Activated CD4-positive, alpha-beta T cell treated with anti-CD3 and anti-CD28 coated beads, Interleukin-2, Interleukin-6, amounts not matched to agents 100 ng/mL and 50 ng/mL, durations not matched to agents 16 hours and 8 hours (primary cell): ENCODE measurements at places on chromosomes 6 and 20.
A peak's percentile ranks its signal among the peaks of the same experiment; 100 is the strongest.

- peak; percentile 65 for DNase-seq
Measured at GRCh38 chr6:142903812-142904211, 41.2 kb downstream of the HIVEP2 start.

DNA sequence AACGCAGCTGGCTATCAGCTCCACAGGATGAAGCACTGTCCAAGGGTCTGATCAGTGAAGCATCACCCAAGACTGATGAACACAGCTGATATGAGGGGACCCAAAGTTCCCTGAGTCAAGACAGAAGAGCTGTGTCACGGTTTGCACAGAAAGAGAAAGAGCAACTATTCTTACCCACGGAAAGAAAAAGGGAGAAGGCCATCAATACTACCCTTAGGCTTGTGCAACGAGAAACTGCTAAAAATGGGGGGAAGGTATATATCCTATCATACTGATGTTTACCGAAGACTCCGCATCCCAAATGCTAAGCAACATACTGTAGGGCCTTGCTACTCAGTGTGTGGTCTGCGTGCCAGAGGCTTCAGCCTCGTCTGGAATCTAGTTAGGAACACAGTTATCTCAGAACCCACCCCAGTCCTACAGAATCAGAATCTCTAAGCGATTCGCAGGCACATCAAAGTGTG lies 665 bp downstream of the FASTKD5 start:
- peak; percentile 31 for DNase-seq

DNA sequence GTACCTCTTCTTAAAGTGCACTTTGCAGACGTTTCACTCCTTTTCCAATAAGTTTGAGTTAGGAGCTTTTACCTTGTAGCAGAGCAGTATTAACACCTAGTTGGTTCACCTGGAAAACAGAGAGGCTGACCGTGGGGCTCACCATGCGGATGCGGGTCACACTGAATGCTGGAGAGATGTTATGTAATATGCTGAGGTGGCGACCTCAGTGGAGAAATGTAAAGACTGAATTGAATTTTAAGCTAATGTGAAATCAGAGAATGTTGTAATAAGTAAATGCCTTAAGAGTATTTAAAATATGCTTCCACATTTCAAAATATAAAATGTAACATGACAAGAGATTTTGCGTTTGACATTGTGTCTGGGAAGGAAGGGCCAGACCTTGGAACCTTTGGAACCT lies 9.9 kb upstream of the EFCAB8 start:
- DNase-seq, result no peak

- DNase-seq, result no peak
Measured at GRCh38 chr6:125434760-125435159, 133.0 kb upstream of the HDDC2 start.

GRCh38 chr6:16126056-16126455 lies 2.8 kb upstream of the MYLIP start:
- DNase-seq, result no peak

DNA sequence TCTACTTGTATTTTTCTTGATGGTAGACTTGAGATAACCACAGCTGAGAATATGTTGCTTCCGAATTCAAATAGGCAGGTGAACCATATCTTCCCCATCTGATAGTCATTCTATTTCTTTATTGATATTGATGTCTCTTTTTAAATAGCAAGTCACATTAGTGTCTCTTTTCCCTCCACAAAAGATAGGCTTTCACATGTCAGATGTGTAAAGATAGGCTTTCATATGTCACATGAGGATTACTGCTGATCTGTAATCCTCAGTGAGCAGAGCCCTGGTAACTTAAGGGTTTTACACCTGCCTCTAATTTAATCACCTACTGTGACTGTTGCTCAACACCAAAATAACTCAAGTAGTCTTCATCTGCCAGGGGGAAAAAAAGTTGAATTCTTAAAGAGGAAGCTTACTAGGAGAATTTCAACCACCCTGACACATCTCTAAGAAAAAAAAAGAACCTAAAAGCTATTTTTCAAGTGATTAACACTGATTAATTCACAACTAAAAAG lies 45.3 kb upstream of the TRDN start:
- no peak for DNase-seq

DNA sequence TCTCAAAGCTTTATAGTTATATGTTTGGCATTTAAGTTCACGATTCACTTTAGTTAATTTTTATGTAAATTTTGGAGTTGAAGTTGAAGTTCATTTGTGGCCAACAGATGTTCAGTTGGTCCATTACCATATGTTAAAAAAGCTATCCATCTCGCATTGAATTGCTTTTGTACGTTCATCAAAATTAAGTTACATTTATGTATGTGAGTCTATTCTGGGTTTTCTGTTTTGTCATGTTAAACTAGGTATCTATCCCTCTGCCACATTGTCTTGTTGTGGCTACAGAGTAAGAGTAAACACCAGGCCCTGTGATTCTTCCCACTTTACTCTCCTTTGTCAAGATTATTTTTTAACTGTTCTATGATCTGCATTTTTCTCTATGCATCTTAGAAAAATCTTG lies 237.3 kb downstream of the BMP2 start:
- DNase-seq, result no peak

DNA sequence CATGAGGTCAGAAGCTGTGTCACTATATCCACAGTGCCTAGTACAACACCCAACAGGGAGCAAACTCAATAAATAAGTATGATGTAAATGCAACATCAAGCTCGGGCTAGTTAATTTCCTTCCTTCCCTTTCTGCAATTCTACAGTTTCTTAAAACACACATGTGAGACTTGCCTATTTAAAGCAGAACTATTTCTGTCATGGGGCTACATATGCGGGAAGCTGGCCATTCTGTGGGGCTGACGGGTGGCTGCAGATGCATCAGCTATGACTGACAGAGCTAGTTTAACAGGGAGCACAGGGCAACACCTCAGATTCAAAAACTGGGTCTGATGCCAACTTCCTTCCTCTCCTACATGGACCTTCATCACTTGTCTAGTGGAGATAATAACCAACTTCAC lies 118.1 kb upstream of the ENPP5 start:
- DNase-seq, result no peak
